ENCODE measurements at places on chromosomes 2 and 18. TPM values are rescaled to one million over a fixed set of nuclear protein-coding genes. Genes with fewer than 3 reads are reported as not detected.
A peak's percentile ranks its signal among the peaks of the same experiment; 100 is the strongest.

- DNase-seq: no peak
- no peaks in the 10 kb centered on the region for H3K27me3 ChIP-seq
- H3K27ac ChIP-seq: no peak overlapping the region
- no peaks in the 10 kb centered on the region for H3K4me1 ChIP-seq
- no peak overlapping the region for H3K4me3 ChIP-seq
These were observed 31.2 kb upstream of the GPR17 start for GRCh38 chr2:127614731-127615130.

DNA sequence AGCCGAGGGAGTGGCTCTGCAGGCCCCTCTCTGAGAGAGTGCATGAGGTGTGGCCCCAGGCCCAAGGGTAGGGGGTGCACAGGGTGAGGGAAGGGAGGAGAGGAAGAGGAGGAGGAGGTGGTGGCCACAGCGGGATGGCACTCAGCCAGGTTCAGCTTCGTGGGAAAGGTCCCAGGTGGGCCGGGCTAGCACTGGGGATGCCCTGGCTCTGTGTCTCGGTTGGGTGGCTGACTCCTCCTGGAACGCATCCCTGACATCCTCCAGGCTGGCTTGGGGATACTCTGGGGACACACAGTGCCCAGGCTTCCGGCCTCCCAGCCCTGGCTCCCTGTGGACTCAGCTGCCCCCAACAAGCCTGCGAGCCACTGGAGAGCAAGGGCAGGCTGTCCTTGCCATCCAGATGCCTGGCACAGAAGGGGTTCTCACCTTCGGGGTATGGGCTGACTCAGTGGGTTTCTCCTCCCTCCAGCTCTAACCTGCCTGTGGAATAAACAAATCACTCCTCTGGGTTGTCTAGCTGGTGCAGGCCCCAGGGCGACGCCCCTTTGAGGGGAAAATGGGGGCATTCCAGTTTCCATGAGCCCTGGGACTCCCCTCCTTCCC is 582 bp upstream of the ZAP70 start:
- H3K4me1 ChIP-seq: no peaks in the 10 kb centered on the region
- H3K36me3 ChIP-seq: no peaks in the 10 kb centered on the region
- DNase-seq: no peak
- H3K4me3 ChIP-seq: no peak overlapping the region
- H3K27ac ChIP-seq: no peak overlapping the region

GRCh38 chr18:23618862-23619387 is 32.6 kb upstream of the NPC1 start:
- no peak overlapping the region for H3K27ac ChIP-seq
- H3K36me3 ChIP-seq: no peaks in the 10 kb centered on the region
- no peak for DNase-seq
- no peak overlapping the region for H3K4me3 ChIP-seq
- H3K4me1 ChIP-seq: no peaks in the 10 kb centered on the region

- H3K27ac ChIP-seq: peak overlapping the region; percentile 64
- no peak overlapping the region for H3K4me3 ChIP-seq
- DNase-seq: peak; percentile 83
These were observed 43.0 kb downstream of the FBXO48 start for GRCh38 chr2:68423966-68424650.

DNA sequence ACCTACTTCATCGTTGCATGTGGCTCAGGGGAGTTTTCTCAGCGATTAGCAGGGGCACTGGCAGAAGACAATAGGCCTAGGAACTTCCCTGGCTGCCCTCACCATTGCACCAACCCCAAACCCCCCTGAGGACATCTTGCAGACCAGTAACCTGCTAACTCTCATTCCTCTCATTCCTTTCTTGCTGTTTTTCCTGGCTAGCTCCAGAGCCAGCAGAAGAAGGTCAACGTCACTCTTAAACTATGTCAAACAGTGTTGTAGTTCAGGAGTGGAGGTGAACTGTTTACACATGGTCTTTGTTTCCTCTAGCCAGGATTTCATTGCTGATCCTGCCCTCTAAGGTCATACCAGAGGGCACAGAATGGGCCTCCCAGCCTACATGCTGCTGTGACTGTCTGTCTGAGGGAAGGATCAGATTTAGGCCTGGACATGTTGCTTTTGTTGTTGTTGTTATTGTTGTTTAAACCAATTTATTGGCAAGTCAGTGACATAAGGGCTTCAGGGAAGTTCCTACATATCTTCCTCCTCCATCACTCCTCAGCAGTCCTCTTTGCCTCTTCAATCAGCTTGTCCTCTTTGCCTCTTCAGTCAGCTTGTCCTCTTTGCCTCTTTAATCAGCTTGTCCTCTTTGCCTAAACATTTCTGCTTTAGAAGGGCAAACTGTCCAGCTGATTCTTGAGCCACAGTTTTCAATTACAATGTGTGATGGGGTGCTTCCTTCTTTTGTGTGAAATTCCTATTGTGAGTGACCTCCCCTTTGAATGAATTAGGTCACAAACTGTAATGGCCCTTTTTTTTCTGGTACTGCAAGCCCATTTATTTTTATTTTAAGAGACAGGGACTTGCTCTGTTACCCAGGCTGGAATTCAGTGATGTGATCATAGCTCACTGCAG is 471.9 kb upstream of the TNP1 start:
- no peak for DNase-seq
- no peak overlapping the region for H3K4me3 ChIP-seq
- no peaks in the 10 kb centered on the region for H3K36me3 ChIP-seq
- H3K4me1 ChIP-seq: no peaks in the 10 kb centered on the region
- H3K27me3 ChIP-seq: no peaks in the 10 kb centered on the region

GRCh38 chr2:109374548-109375130 is 239.1 kb downstream of the SEPTIN10 start:
- DNase-seq: no peak
- H3K4me1 ChIP-seq: no peaks in the 10 kb centered on the region
- H3K27me3 ChIP-seq: no peaks in the 10 kb centered on the region
- H3K36me3 ChIP-seq: no peaks in the 10 kb centered on the region
- no peak overlapping the region for H3K27ac ChIP-seq

- DNase-seq: no peak
- no peak overlapping the region for H3K4me3 ChIP-seq
- H3K4me1 ChIP-seq: no peaks in the 10 kb centered on the region
- H3K27me3 ChIP-seq: no peaks in the 10 kb centered on the region
These were observed 50.4 kb downstream of the TTN start for GRCh38 chr2:178756843-178757242.

The RGPD4 gene
- total RNA-seq: not detected

GRCh38 chr2:62642429-62643099 is 62.9 kb upstream of the EHBP1 start:
- no peaks in the 10 kb centered on the region for H3K36me3 ChIP-seq
- H3K4me3 ChIP-seq: no peak overlapping the region
- peaks cover 6% of the 10 kb centered on the region for H3K4me1 ChIP-seq
- peaks cover 2% of the 10 kb centered on the region for H3K27me3 ChIP-seq
- no peak overlapping the region for H3K27ac ChIP-seq
- no peak for DNase-seq

DNA sequence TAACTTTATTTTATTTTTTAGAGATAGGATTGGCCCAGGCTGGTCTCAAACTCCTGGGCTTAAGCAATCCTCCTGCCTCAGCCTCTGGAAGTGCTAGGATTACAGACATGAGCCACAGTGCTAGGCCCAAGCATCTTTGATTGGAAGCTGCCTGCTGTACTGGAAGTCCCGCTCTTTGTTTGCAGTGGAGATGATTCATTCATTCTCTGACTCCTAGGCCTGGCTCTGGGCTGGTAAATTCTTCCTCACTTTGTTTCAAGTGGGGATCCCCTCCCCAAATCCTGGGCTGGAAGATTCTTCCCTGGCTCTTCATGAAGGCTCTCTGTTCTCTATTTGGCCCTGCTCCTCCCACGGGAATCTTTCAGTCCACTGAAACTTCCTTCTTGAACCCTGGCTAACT is 81.9 kb downstream of the NEURL3 start:
- no peaks in the 10 kb centered on the region for H3K36me3 ChIP-seq
- no peak for DNase-seq
- no peak overlapping the region for H3K4me3 ChIP-seq

GRCh38 chr2:42843611-42844010 is 51.2 kb upstream of the HAAO start:
- H3K36me3 ChIP-seq: no peaks in the 10 kb centered on the region
- no peak overlapping the region for H3K27ac ChIP-seq
- H3K27me3 ChIP-seq: no peaks in the 10 kb centered on the region
- H3K4me1 ChIP-seq: no peaks in the 10 kb centered on the region
- H3K4me3 ChIP-seq: no peak overlapping the region

The ACMSD gene
- not detected for total RNA-seq

GRCh38 chr2:144405982-144406788 is 113.7 kb downstream of the ZEB2 start:
- H3K4me1 ChIP-seq: peaks cover 47% of the 10 kb centered on the region
- no peak for DNase-seq
- no peaks in the 10 kb centered on the region for H3K27me3 ChIP-seq
- H3K27ac ChIP-seq: peak overlapping the region; percentile 17
- H3K4me3 ChIP-seq: no peak overlapping the region

- no peaks in the 10 kb centered on the region for H3K4me1 ChIP-seq
- no peaks in the 10 kb centered on the region for H3K36me3 ChIP-seq
- no peaks in the 10 kb centered on the region for H3K27me3 ChIP-seq
- no peak overlapping the region for H3K27ac ChIP-seq
- no peak for DNase-seq
These were observed 61.2 kb upstream of the IGFBP2 start for GRCh38 chr2:216571909-216572513.

DNA sequence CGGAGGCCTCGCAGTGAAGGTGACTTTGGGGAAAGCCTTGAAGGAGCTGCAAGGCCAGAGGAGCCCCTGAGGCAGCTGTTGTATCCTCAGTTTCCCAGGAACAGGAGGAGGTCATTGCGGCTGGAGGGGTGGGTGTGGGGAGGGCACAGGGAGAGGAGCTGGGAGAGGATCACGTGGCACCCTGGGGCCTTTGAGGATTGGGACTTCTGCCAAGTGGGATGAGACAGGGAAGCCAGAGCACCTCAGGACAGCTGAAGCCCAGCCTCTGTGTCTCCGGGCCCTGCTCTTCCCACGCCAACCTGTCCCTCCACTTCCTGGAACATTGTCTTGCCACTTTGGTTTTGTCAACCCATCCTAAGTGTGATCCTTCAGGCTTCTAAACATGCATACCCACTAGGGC is 19.4 kb upstream of the RRM2 start:
- no peak overlapping the region for H3K27ac ChIP-seq
- DNase-seq: no peak
- no peaks in the 10 kb centered on the region for H3K27me3 ChIP-seq
- no peak overlapping the region for H3K4me3 ChIP-seq
- H3K4me1 ChIP-seq: no peaks in the 10 kb centered on the region
- H3K36me3 ChIP-seq: no peaks in the 10 kb centered on the region

DNA sequence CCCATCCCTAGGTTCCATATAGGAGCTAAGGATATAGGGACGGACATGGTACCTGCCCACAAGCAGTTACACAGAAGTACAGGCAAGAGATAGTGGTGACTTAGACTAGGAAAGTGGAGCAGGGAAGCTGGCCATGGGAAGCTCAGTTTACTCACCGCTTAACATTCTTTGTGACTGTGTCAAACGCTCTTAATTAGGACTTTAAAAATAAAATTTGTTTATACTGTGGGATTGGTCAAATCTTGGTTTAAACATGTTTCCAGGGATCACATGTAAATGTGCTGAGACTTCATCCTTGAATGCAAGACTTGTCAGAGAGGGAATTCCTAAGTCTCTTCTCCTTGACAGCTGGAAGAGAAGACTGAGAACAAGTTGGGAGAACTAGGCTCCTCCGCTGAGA is 107.3 kb downstream of the MTCL1 start:
- no peaks in the 10 kb centered on the region for H3K27me3 ChIP-seq
- H3K4me3 ChIP-seq: no peak overlapping the region
- H3K36me3 ChIP-seq: no peaks in the 10 kb centered on the region
- no peak overlapping the region for H3K27ac ChIP-seq
